H9 (cell line): ENCODE measurements at places on chromosomes 4 and X. TPM values are rescaled to one million over a fixed set of nuclear protein-coding genes. Genes with fewer than 3 reads are reported as not detected.

GRCh38 chr4:32161392-32161791, 1441.2 kb downstream of the PCDH7 start:
- no peaks in the 10 kb centered on the region for H3K4me1 ChIP-seq
- no peak for DNase-seq
- no peaks in the 10 kb centered on the region for H3K36me3 ChIP-seq
- no peak overlapping the region for H3K27ac ChIP-seq
- no peaks in the 10 kb centered on the region for H3K27me3 ChIP-seq

DNA sequence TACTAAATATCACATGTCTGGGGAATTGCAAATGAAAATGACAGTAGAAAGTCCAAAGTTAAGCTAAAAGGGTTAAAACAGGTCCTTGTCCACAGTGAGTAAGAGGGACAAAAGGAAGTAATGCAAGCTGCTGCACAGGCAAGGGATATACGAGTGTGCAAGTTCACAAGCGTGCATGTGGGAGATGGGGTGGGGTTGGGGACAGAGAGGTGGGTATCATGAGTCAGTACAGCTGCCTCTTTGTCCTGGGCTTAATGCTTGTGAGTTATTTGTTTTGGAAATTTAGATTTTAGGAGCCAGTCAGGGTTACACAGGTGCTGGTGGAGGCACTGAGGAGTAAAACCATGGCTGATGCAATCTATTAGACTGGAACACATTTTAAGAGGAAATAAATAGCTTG, 3.3 kb upstream of the GPRASP2 start:
- no peak overlapping the region for H3K27ac ChIP-seq
- no peak for DNase-seq
- no peak overlapping the region for H3K4me3 ChIP-seq
- peaks cover 10% of the 10 kb centered on the region for H3K36me3 ChIP-seq
- no peaks in the 10 kb centered on the region for H3K4me1 ChIP-seq

DNA sequence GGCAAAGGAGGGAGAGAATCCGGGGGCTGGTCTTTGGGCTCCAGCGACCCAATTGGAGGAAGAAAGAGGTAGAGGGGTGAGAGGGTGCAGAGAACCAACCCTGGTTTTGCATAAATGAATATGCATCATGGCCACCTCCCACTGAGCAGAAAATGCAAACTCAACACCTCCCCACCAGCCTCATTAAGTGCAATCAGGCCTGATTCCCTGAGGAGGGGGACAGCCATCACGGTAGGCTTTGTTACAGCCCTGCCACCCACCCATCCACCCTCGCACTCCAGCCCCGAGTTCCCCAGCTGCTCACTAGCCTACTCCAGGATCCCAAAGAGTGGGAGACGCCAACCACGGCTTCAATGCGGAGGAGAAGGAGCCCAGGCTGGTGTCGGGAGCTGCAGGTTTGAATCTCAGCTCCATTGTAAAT, 48.3 kb upstream of the MAN2B2 start:
- H3K4me1 ChIP-seq = peaks cover 4% of the 10 kb centered on the region; the same call in 1 of the 2 replicates
- no peak overlapping the region for H3K27ac ChIP-seq
- H3K36me3 ChIP-seq = no peaks in the 10 kb centered on the region
- peak; percentile 60 for DNase-seq

DNA sequence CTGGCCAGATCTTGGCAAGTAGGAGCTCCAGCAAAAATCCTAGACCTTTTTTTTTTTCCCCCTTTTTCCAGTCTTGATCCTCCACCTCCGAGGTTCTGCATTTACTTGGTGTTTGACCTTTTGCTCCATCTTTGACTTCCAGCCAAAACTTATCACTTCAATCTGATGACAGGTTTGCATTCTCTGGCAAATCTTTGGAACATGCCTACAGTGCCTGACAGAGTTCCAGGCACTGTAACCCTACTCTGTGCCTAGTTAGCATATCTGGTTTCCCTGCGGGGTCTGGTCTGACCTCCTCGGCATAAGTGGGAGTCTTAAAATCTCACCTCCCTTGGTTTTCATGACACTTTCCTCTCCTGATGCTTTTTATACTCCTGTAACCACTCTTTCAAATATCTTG, 39.4 kb upstream of the NR3C2 start:
- H3K27ac ChIP-seq = no peak overlapping the region
- H3K36me3 ChIP-seq = no peaks in the 10 kb centered on the region; the same call in none of the 2 replicates
- no peak overlapping the region for H3K4me3 ChIP-seq

DNA sequence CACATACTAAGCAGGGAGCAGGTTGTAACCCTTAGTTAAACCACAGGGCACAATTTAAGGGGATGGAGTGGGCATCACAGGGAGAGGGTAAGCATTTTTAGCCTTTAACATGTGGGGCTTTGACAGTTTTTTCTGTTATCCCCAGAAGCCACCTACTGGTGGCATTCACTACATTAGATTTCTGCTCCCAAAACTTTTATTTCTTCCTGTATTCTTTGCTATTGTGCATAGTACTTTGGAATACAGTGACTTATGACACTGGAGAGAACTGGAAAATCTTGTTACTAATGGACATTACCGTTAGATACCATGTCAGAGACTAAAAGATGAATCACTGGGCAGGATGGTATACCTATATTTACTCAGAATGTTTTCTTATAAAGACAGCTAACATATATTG, 7.3 kb downstream of the TRIM75 start:
- H3K36me3 ChIP-seq = no peaks in the 10 kb centered on the region
- no peaks in the 10 kb centered on the region for H3K4me1 ChIP-seq
- DNase-seq = no peak

DNA sequence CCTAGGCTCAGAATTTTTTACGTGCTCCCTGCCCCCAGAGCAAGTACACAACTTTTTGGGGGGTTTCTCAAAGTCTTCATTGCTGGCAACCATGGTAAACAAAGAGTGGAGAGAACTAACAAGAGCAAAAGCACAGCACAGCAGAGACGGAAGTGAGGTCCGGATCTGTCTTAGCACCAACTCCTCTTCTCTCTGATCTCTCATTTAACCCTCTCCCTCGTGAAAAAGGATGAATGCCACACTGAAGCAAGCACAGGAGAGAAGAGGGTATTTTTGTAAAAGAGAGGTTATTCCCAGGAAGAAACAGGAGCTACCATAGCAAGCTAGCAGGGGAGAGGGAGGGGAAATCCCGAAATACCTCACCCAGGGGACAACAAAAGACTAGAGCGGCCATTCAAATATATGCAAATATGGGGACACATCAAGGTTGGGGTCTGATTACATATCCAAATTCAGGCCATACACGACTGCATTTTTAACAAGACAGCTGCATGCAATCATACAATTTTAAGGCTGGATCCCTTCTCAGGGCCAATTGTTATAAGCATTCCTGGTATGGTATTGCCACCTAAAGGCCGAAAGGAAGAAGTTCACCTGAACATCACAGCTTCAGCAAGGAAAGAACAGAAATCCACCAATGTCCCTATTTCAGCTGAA, 46.6 kb downstream of the CD40LG start:
- H3K27me3 ChIP-seq = no peaks in the 10 kb centered on the region
- peak; percentile 40 for DNase-seq
- H3K27ac ChIP-seq = peak overlapping the region; percentile 60
- H3K4me1 ChIP-seq = no peaks in the 10 kb centered on the region
- peaks cover 3% of the 10 kb centered on the region; the same call in 1 of the 2 replicates for H3K36me3 ChIP-seq
- H3K4me3 ChIP-seq = no peak overlapping the region

DNA sequence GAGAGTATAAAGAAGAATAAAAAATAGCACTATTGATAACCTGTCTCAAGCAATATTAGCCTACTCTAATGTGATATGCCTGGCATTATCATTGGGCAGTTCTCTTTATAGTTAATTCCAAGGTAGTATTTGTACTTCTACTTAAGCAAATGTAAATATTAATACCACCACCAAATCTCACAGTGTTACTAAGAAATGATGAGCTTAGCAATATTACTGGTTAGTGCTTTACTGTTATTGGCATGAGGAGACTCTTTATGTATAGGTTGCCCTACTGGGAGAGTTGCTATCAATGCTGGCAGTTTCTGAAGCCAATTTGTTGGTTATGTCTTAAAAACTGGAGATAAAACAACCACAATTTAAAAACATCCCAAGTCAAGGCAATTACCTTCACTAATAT, 155.7 kb downstream of the CDS1 start:
- H3K4me3 ChIP-seq = no peak overlapping the region
- no peak overlapping the region for H3K27ac ChIP-seq
- H3K4me1 ChIP-seq = no peaks in the 10 kb centered on the region

DNA sequence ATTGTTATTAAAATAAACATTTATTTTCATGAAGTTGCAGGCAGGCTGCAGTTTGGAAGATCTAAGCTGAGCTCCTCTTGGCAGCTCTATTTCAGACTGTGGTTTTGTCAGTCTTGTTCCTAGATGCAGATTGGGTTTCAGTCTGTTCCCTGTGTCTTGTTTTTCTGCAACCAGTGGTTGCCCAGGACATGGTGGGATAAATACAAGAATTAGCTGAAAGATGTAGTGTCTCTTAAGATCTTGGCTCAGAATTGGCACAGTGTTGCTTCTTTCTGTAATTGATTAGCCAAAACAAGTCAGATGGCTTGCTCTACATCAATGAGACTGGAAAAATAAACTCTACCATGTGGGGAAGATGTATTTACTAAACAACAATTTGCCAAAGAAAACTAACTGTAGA, 283.0 kb upstream of the BOD1L1 start:
- H3K27ac ChIP-seq = no peak overlapping the region
- H3K36me3 ChIP-seq = no peaks in the 10 kb centered on the region
- no peaks in the 10 kb centered on the region for H3K27me3 ChIP-seq
- no peak for DNase-seq
- peaks cover 6% of the 10 kb centered on the region; the same call in 1 of the 2 replicates for H3K4me1 ChIP-seq

- peak; percentile 46 for DNase-seq
- H3K27ac ChIP-seq = no peak overlapping the region
- H3K4me1 ChIP-seq = no peaks in the 10 kb centered on the region
- no peaks in the 10 kb centered on the region for H3K36me3 ChIP-seq
- H3K27me3 ChIP-seq = no peaks in the 10 kb centered on the region
- H3K4me3 ChIP-seq = no peak overlapping the region
Observed at GRCh38 chrX:78708262-78708661, 39.3 kb upstream of the LPAR4 start.

GRCh38 chrX:44871114-44871645, 1.8 kb upstream of the KDM6A start:
- H3K4me1 ChIP-seq = no peaks in the 10 kb centered on the region
- H3K27me3 ChIP-seq = no peaks in the 10 kb centered on the region
- no peak overlapping the region for H3K27ac ChIP-seq
- DNase-seq = no peak

DNA sequence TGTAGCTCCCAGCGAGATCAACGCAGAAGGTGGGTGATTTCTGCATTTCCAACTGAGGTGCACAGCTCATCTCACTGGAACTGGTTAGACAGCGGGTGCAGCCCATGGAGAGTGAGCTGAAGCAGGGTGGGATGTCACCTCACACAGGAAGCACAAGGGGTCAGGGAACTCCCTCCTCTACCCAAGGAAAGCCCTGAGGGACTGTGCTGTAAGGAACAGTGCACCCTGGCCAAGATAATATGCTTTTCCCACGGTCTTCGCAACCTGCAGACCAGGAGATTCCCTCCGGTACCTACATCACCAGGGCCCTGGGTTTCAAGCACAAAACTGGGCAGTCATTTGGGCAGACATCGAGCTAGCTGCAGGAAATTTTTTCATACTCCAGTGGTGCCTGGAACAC, 216.4 kb upstream of the TET2 start:
- H3K27ac ChIP-seq = no peak overlapping the region
- H3K4me1 ChIP-seq = no peaks in the 10 kb centered on the region; the same call in 1 of the 2 replicates
- H3K4me3 ChIP-seq = no peak overlapping the region
- DNase-seq = no peak

GRCh38 chr4:138912704-138913340, 102.8 kb upstream of the NOCT start:
- no peaks in the 10 kb centered on the region for H3K27me3 ChIP-seq
- DNase-seq = no peak
- H3K4me3 ChIP-seq = no peak overlapping the region
- no peaks in the 10 kb centered on the region for H3K36me3 ChIP-seq
- H3K4me1 ChIP-seq = peaks cover 6% of the 10 kb centered on the region
- H3K27ac ChIP-seq = no peak overlapping the region

DNA sequence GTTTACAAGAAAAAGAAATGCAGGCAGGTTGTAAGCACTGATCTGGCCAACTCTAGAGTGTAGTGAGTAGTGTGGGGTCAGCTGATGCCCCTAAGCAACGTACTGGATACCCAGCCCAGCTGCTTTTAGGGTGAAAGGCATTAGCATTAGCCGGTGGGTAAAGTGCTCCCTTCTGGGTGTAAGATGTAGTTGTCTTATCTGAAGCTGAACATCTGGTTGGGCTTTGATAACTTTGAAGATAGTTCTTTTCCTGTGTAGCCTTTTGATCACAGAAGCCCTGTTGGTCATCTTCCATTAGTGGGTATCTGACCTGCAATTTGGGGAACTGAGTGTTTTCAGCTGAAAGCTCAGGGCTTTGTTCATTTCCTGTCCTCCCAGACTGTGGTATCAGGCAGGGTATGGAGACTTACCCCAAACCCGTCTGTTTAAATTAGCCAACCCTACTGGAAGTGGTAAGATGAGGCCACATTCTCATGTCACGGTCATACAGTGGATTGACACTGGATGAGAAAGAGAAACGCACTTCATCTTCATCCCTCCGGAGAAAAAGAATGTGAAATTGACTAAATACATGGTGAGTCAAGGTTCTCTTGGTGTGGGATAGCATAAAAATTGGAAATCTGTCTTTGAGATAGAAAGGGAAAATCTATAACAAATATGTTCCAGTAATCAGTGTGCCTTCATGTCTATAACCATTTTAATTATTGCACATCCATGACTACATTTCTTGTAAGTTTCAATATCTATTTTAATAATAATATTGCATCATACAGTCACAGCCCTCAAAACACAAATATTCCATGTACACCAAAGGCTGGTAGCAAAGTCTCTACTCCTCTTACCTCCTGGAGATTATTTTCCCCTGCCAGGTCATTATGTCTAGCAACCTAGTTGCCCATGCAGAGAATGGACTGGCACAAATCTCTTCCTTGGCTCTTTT, 8.7 kb downstream of the RHOH start:
- H3K36me3 ChIP-seq = no peaks in the 10 kb centered on the region
- DNase-seq = no peak
- no peaks in the 10 kb centered on the region; the same call in 1 of the 2 replicates for H3K4me1 ChIP-seq
- no peak overlapping the region for H3K4me3 ChIP-seq
- no peaks in the 10 kb centered on the region for H3K27me3 ChIP-seq

- peaks cover 10% of the 10 kb centered on the region for H3K36me3 ChIP-seq
- peaks cover 19% of the 10 kb centered on the region; the same call in 1 of the 2 replicates for H3K4me1 ChIP-seq
- H3K27ac ChIP-seq = no peak overlapping the region
- no peaks in the 10 kb centered on the region for H3K27me3 ChIP-seq
- no peak for DNase-seq
Observed at GRCh38 chr4:189176002-189176401, 764.7 kb upstream of the FRG1 start.

Gene MTNR1A
- 0.57 and 0.97 TPM in 2 replicates for total RNA-seq

Gene NHSL2
- total RNA-seq = 5.7 and 6.4 TPM in 2 replicates
